ENCODE measurements at places on chromosomes 6 and 20.

DNA sequence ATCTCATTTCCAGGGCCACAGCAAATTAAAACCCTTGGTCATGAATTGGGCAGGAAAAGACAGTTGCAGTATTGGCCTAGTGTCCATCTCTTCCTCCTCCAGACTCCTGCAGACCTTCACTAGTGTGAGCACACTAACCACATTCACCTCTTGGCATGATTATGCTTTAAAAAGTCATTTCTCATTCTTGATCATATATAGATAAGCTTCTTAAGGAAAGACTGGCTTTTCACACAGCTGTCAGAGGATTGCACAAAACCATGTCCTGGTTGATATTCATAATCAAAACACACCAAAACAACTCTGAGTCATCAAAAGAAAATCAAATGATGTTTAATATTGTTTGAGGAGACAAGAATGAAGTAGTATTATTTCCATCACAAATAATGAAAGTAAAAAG is 52.1 kb downstream of the TMEM200A start:
- peak; percentile 8 for DNase-seq

DNA sequence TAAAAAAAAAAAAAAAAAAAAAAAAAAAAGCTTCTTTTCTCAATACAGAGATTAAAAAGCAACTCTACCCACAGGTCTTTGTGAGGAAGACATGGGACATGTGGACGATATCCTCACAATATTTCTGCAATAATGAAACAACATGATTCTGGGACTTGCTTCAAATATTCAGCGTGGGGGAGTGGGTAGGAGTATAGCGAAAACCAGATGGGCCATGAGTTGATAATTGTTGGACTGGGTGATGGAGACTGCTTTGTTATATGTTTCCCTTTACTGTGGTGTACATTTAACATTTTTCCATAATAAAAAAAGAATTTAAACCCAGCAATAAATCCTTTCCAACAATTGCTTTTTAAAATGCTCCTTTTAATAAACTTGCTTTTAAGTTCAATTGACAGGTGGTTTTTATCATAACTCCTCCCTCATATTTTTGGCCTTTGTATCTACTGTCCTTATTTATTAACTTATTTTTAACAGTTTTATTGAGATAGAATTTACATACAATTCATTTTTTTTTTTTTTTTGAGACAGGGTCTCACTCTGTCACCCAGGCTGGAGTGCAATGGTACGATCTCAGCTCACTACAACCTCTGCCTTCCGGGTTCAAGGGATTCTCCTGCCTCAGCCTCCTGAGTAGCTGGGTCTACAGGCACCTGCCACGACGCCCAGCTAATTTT is 40.4 kb upstream of the ARFGEF2 start:
- DNase-seq, result no peak

DNA sequence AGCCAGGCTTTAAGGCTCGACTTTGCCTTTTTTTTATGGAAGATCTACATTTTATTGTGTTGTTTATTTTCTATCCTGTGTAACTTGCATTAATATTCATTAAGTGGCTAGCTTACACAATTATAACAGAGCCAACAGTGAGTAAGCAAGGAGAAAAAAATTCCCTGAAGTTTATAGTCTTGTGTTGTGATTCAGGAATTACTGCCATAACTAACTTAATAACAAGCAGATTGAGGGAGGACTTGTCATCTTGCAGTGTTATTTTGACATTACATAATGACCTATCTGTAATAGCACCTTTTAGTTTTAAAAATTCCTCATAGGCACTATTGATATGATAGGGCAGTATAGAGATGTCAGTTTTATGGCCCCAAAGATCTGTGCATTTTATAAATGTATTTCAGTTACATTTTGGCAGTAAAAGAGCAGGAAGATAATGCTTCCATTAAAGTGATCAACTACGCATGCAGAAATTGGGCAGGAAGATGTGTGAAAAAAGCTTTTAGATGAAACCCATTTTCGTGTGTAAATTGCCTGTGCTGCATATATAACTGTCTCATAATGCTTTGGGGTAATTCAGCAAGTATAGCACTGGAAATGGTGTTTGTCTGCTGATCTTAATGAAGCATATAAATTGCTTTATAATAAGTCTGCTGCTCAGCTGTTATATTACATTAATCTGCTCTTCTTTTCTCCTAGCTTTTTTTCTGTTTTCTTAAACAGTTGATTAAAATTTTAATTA is 123.0 kb downstream of the SMAP1 start:
- DNase-seq, result no peak

GRCh38 chr6:144365271-144365670 is 80.1 kb downstream of the UTRN start:
- no peak for DNase-seq

GRCh38 chr20:40986774-40987173 is 41.8 kb upstream of the TOP1 start:
- DNase-seq, result no peak

DNA sequence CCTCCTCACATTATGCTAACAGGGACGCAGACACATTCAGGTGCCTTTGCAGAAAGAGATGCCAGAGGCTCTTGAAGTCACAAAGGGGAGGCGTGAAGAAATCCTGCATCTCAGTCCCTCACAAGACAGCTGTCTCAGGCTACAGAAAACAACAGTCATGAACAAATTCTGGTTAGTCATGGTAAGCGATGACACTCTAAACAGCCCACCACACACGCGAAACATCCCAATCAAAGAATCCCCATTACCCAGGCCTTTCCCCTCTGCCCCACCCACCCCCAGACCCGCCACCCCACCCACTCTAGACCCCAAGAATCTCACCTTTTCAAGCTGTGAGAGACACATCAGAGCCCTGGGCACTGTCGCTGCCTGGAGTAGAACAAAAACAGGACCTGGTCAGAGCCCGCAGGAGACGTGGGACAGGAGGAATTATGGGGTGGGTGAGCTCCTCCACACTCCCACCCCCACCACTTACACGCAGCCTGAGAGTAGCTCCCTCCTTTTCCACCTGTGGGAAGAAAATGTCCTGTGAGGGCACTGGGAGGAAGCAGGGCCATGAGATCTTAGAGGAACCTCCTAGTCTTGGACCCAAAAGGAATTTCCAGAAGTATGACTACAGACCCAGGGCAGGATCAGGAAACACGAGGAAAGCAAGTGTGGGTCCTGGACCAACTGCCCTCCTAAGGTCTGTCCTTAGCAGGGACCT is 2.7 kb downstream of the HLA-B start:
- no peak for DNase-seq

DNA sequence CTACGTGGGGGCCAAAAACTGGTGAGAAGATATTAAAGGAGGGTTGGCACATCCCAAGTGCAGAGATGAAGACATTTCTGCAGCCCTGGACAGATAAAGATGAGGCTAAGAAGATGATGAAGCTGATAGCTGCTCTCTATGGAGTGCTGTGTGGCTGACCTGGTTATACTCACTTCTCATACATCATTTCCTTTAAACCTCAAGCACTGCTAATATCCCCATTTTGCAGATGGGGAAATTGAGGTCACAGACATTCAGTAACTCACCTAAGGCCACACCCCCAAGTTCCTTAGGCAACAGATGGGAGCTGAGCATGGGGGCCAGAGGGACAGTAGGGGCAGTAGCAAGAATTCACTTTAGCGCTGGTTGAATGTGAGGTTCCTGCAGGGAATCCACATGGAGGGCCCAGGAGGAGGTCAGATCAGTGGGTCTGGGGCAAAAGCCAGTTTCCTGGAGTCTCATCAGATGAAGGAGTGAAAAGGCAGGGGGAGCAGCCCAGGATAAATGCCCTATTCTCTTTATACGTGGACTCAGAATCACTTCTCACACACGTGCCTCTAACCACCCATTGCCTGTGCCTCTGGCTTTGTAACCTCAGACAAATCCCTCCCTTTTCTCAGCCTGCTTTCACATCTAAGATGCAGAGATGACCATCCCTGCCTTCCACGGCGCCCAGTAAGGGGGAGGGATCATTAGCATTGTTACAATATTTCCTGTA is 125.8 kb downstream of the NFATC2 start:
- no peak for DNase-seq

GRCh38 chr6:136795386-136795785 is 3.1 kb upstream of the MAP3K5 start:
- no peak for DNase-seq

- no peak for DNase-seq
Measured at GRCh38 chr6:16592223-16592911, 168.9 kb downstream of the ATXN1 start.

DNA sequence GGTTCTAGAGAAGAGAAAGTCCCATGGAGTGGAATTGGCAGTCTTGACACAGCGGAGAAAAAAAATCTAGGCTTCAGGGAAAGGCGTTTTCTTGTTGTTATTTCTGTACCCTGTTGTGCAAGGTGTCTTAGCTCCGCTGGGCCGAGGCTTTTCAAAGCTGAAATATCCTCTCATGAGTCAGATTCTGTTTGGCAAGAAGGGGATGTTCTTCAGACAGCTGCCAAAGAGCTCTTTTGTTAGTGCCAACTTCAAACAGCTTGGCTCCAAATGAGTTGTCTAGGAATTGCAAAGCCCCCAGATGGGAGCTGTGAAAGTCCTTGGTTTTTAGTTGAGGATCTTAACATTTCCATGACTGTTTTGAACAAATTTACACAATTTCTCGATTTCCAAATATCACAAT is 45.6 kb downstream of the LRRN4 start:
- DNase-seq, result peak; percentile 4

GRCh38 chr6:108497883-108498282 is 62.8 kb upstream of the FOXO3 start:
- no peak for DNase-seq

DNA sequence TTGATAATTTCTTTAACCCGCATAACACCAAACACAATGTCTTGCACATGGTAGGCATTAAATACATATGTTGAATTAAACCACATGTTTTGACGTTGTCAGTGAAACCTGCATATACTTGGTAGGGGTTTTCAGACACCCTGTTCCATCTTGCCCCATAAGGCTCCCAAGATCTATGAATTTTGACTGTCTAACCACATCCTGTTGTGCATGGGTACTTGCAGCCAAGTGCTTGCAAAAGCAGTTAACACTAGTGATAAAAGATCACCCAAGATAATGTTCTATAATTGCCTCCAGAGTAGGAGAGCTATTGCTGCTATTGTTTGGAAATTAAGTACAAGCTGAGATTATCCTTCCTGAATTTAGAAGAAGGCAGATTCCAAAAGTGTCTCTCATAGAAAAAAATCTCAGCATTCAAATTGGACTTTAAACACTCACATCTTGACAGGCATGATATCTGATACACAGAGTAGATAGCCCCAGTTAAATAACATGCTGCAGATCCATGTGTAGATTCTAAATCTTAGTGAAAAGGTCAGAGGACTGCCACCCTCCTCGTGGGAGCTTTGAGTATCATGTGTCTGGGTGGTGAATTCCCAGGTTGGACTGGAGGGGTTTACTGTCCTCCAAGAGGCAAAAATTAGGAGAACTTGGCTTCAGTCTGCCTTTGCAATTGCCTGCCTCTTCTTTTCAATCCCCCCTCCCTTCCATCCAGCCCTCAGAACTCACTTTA is 25.8 kb upstream of the CCN6 start:
- DNase-seq, result no peak

DNA sequence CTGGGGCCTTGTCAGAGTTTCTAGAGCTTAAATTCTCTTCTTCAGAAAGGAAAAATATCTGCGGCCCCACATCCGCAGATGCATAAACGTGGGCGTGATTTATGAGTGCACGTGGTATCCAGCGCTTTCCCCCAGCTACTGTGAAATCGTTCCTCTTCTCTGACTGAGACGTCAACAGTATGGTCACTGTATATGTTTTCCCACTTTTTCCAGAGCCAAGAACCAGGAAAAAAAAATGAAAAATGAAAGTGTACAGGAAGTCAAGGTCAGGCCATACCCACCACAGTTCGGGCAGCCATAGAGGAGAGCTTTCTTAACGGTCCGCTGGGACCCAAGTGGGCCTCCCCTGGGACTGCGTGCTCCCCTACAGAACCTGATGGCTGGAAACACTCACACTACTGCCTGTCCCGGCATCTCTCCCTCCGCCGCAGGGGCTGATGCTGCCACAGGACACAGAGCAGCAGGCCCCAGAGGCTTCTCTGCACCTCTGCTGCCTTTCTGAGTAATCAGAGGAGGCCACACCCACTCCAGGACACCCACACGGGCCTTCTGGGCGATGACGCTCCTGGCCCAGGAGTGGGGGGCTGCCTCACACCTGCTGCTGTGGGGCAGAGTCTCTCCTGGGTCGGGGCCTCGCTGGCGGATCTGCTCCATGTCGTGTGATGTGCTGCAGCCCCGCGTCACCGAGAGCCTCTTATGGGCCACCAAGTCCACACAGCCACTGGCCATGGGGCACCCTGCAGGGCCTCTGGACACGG is 16.4 kb upstream of the STX16 start:
- DNase-seq, result no peak

DNA sequence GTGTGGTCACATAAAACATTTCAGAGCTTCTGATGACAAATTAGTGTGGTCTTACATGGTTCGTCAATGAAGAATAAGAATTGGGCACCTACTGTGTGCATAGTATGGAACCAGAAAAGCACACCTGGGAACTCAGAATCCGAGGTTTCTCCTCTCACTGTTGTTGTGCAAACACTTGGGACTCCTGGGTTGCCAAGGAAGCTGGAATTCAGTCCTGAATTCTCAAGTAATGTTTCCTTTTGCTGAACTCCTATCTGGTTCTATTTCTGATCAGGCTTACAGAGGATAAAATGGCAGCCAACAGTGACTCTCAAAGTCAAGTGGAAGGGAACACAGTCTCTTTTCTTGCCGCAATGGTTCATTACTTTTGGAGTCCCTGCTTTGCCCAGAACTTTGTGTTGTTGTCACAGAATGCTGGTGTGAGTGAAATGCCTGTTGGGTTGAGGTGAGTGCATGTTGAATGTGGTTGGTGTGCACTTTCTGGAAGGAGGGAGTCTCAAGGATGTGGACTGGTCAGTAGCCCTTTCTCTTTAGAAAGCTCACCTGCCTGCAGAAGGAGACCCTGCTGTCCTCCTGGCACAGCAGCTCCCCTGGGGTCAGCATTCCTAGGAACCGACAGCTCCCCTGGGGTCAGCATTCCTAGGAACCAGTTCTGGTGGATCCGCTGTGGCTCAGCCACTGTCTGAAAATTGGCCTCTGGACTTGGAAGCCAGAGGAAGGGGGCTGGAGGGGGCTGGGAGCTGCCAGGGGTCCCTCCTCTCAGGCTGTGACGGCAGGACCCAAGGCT is 1.4 kb downstream of the UNC93A start:
- DNase-seq, result no peak

GRCh38 chr6:156883497-156884252 is 106.5 kb downstream of the ARID1B start:
- no peak for DNase-seq

GRCh38 chr6:47665112-47665511 is 33.3 kb upstream of the ADGRF4 start:
- DNase-seq, result no peak
